NAMALWA (cell line): ENCODE measurements at places on chromosomes 7 and 10.
A peak's percentile ranks its signal among the peaks of the same experiment; 100 is the strongest.

DNA sequence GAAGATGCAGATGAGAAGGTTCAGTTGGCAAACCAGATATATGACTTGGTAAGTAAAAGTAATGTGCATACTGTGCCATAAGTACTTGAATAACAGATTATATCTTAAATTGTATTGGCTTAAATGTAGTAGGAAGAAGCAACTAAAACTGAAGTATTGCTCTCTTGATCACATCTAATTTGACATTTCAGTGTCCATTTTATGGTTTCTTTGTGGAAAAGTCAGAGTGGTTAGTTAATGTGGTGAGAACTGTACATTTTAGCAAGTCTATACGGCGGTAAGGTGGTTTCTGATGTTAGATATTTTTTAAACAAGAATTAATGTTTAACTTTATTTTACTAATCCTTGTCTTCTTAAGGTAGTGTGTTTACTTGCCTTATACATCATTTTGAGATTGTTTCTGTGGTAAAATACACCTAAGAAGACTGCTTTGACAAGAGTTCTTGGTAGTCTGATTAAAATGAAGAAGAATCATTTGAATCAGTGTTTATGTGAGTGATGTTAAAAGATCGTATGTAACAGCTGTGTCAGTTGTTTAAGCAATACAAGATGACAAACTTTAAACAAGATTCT lies 5.1 kb downstream of the ING3 start:
- DNase-seq, result no peak

GRCh38 chr10:6926971-6927370 lies 346.9 kb upstream of the PRKCQ start:
- DNase-seq, result no peak

GRCh38 chr10:124146483-124146882 lies 53.1 kb upstream of the CHST15 start:
- DNase-seq, result no peak

DNA sequence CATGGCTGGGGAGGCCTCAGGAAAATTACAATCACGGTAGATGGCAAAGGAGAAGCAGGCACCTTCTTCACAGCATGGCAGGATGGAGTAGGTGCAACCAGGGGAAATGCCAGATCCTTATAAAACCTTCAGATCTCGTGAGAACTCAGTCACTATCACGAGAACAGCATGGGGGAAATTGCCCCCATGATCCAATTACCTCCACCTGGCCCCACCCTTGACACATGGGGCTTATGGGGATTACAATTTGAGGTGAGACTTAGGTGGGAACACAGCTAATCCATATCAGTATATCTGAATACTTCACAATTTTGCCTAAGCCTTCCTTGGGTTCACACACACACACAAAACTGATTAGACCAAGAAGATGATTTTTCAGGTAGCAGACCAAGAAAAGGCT lies 145.1 kb upstream of the COL1A2 start:
- no peak for DNase-seq

GRCh38 chr7:38306171-38306570 lies 32.7 kb upstream of the TARP start:
- DNase-seq, result no peak

DNA sequence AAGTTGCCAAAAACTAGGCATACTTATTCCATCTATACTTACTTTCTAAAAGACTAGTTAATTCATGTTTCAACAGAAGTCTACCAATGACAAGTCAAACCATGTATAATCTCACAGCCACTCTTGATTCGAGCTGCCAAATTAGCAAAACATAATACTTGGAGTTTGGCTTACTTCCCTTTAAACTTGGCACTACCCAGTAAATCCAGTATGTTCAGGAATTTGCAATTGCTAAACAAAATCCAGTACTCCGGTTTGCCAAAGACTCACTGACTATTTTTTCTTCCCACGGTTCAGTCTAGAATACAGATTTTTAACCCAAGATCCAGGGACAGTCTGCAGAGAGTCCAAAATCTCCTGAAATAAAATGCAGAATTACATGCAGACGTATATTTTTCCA lies 4.6 kb downstream of the OAT start:
- no peak for DNase-seq

DNA sequence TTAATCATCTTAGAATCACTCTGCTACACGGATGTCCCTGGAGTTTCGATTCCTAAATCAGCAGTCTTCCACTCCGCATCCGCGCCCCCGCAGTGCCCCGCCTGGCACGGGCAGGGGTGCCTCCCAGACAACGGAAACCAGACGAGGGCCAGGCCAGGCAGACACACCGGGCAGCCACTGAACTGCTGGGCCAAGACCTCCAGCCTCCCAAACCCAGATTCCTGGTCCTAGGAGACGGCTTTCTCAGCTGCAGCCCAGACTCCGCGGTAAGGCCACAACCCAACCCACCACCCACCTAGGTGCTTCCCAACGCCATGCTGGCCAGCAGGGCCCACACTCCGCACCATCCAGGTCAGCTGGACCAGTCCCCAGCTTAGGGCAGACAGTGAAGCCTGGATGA lies 33.2 kb downstream of the MAD1L1 start:
- DNase-seq, result no peak

DNA sequence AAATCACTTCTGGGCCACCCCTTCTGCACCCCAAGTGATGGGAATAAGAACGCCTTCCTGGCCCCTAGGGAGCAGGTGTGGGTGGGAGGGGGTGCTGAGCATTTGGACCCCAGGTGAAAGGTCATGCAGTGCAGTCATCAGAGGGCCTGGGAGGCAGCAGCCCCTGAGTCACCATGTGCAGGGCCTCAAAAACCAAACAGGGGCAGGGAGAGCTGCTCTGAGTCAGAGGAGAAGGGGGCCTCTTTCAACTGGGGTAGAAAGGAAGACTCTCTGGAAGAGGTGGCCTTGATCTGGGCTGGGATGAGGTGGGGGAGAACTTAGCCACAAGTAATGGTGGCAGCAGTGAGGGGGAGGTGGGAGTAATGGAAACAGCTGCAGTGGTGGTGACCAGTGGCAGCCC lies 164.3 kb downstream of the BUB3 start:
- no peak for DNase-seq

- no peak for DNase-seq
Observed at GRCh38 chr7:85914437-85914836, 727.6 kb upstream of the SEMA3D start.

GRCh38 chr10:30432622-30433305 lies 1.2 kb upstream of the MAP3K8 start:
- no peak for DNase-seq

- DNase-seq, result peak; percentile 74
Observed at GRCh38 chr10:110649347-110650264, 5.5 kb downstream of the RBM20 start.

DNA sequence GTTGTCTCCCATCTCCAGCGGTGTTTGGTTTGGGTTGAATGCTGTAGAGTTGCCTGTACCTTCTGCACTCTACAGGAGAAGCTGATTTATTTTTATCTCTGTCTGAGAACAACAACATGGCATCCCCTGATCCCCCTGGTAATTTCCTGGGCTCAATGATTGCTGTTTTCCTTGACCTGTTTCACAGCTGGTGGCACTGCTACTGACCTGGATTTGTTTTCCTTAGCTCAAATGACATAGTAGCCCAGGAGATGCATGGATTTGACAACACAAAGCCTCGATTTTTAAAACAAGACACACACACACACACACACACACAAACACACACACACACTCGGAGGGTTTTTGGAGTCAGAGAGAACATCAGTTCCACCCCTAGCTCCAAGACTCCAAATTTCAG lies 301.6 kb downstream of the NRG3 start:
- DNase-seq, result no peak

DNA sequence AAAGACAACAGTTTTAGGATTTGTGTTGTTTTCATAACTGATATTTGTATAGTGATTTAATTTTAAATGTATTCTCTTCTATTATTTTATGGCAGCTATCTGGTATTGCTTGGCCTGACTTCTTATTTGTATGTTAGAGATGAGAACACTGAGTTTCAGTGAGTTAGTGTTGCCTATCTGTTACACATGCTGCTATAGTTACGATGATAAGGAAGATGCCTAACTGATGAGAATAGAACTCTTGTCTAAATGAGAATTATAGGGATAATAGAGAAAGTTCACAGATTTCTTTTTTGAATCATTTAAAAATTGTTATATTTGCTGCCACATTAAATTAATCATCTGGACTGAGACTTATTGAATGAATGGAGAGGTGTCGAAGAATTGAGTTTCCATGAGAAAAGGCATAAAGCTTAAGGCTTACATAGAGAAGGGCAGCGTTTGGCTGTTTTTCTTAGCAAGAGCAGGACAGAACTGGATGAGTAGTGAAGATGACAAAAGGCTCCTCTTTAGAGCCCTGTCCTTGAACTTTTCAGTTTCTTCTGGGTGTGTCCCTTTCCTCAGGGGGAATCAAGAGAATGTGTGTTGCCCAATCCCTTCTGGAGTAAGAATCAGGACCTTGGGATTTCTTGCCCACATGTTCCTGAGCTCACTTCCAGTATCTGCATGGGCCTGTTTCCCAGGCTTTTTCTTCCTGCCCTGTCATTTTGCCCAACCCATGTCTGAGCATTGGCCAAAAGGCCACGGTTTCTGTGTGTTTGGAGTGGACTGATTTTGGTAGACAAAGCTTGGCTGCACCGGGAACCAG lies 195.6 kb upstream of the CSTF2T start:
- no peak for DNase-seq

- DNase-seq, result no peak
Observed at GRCh38 chr7:20393021-20393610, 62.4 kb downstream of the ITGB8 start.

DNA sequence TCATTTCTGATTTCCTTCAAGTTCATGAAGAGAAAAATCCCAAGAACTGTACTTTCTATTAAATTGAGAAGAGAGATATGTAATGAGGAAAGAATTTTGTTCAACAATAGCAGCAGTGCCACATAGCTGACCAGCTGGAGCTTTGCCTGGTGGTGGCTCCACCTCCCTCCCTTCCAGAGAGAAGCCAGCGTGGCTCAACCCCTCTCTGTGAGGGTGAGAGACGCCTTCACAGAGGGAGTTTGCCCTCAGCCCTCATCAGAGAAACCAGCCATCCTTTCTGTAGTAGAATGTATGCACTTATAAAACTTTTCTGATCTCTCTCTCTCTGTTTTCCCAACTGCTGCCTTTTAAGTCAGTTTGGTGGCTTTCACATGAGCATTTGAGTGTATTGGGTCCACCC lies 20.5 kb upstream of the COL1A2 start:
- no peak for DNase-seq

DNA sequence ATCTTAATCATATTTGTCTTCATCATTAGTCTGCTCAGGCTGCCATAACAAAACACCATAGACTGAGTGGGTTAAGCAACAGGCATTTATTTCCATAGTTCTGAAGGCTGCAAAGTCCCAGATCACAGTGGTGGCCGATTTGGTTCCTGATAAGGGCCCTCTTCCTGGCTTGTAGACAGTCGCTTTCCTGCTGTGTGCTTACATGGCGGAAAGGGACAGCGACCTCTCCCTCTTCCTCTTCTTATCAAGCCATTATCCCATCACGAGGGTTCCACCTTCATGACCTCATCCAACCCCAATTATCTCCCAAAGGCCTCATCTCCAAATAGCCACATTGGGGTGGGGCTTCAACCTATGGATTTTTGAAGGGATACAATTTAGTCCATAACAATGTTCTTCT lies 84.0 kb downstream of the LYZL1 start:
- no peak for DNase-seq

DNA sequence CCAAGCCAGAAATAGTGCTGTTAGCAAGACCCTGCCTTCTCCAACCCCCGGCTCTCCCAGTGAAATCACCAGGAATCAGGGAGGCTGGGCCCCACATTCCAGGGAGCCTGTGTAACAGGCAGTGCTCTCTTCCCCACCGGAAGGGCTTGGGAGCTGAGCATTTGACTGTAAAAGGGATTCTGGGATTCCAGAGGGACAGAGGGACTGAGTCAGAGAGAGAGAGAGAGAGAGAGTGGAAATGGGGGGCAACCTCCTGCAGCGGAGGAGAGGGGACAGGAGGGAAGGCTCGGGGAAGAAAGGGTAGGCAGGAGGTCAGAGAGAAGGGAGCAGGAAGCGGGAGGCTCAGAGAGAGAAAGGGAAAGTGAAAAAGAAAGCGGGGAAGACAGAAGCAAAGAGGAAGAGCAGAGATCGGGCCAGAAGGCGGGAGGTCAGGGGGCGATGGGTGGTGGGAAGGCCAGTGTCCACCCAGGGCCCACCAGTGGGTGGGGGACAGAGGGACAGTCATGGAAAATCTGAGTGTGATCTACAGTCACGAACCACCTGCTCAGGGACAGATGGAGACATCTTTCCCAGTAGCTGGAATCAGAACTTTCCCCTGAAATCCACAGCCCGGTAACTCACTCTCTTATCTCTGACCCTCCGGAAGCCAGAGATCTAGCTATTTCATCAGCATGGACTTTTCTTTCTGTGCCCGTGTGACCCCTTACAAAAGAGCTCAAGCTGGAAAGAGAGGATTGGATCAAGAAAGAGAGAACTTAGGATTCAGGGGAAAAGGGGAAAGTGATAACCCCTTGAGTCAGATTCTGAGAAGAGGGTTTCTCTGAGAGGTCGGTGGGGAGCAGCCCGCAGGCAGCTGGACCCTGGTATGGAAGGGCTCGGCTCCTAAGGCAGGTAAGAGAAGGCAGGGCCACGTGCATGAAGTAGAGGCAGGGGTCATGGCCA lies 4.6 kb upstream of the SERPINE1 start:
- no peak for DNase-seq

GRCh38 chr7:101402081-101402779 lies 39.6 kb downstream of the COL26A1 start:
- DNase-seq, result no peak

DNA sequence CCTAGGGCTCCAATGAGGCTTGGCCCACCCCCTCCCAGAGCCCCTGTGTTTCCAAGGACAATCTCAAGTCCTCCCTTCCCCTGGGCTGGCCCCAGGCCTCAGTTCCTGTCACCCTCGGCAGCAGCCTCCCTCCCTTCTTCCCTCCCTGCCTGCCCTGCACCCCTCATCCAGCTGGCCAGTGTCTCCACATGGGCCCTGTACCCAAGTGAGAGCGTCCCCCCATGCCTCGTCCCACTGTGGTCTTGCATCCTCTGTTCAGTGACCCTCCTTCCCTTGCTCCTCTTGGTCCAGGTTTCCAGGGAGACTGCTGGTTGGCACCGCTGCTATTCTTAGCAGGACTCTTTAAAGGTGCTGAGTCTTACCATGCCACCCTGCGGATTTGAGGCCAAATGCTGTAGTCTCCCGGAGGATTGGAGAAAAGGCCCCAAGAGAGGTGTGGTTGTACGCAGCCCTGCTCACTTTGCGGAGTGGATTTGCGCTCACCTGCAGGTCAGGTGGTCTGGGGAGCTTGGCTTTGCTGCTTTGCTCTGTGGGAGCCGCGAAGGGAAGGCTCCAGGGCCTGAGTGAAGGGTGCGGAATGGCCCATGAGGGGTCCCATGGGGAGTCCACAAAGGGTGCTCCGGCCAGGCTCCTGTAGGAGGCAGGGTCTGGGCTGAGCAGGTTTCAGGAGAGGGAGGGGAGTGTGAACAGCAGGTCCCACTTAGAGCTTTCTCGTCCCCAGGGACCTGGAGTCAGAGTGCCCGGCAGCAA lies 519.2 kb downstream of the TCERG1L start:
- no peak for DNase-seq

- no peak for DNase-seq
Observed at GRCh38 chr10:101311185-101312066, 42.5 kb upstream of the BTRC start.

DNA sequence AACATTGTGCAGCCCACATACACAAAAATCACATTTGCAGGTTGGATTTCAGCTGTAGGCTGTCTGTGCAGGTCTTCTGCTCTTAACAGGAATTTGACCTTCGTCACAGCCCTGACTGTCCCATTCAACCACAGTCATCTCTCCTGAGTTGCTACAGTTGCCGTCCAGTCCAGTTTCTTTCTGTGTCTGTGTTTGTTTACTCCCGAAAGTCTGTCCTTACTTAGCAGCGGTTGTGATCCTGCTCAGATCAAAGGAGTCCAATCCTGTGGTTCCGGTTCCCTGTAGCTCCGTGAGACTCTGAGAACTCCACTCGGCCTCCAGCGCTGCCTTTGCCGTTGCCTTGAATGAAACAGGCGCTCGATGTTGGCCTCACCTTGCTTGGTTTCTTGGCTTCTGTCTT lies 111.6 kb upstream of the GATA3 start:
- DNase-seq, result no peak
